CD4-positive, alpha-beta T cell treated with Interleukin-21 for 1 hour (primary cell): ENCODE measurements at places on chromosomes 3 and 15.

GRCh38 chr3:153349108-153349499 is 187.1 kb downstream of the RAP2B start:
- no peak for DNase-seq

GRCh38 chr3:170220871-170221270 is 1.4 kb upstream of the PRKCI start:
- no peak for DNase-seq

GRCh38 chr15:30990036-30990435 is 1.4 kb downstream of the MTMR10 start:
- DNase-seq: no peak

- DNase-seq: no peak
Observed at GRCh38 chr15:25641762-25642161, 202.9 kb upstream of the UBE3A start.

GRCh38 chr3:72288955-72289691 is 504.2 kb upstream of the PROK2 start:
- DNase-seq: no peak

- DNase-seq: no peak
Observed at GRCh38 chr15:40746916-40747418, 8.1 kb downstream of the RMDN3 start.

- no peak for DNase-seq
Observed at GRCh38 chr3:114804099-114804498, 343.0 kb downstream of the ZBTB20 start.

DNA sequence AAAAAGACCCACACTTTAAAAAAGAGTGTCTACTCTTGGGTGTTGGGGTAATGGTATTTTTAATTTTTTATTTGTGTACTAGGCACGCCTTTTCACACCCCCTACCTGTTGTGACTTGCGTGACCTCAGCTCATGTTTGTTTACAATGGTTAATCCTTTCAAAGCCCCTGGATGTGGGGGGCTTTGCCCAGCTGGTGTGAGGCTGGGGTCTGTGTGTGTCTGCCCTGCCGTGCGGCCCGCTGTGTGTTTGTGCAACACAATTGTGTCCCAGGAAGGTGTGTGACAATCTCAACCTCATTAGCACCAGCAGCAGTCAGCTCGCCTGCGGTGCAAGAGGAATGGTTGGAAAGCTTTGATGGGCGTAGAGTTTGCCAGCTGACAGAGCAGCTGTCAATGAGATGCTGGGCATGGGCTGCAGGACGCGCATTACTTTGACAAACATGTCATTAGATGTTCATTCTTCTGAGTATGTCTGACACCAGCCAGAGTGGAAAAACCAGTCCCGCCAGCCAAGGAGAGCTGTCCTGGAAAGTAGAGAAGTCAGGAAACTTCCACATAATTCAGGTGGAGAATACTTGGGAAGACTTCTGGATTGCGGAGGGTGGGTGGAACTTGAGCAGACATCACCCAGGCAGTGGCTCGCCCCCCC is 9.6 kb downstream of the LRRK1 start:
- no peak for DNase-seq

DNA sequence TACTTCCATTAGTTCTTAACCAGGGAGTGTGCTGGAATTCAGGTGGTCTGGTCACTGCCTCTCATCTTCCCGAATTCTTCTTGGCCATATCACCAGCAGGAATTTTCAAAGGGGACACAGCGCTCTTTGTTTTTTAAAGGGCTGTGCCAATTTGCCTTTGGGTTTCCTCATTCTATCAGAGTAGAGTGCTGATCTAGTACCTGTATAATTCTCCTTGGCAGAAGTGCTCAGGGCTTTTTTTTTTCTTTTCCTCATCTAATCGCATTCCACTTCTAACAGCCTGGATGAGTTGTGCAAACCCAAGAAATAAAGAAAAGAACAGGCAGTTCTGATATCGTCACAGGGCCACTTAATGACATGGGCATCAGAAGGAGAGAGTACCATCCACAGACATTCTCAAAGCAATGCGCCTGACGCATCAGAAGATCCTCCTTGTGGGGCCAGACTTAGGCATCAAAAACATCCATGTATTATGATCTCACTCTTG is 121.0 kb downstream of the ASB7 start:
- no peak for DNase-seq

GRCh38 chr3:136547293-136547692 is 204.9 kb downstream of the STAG1 start:
- DNase-seq: no peak
